ELF-1 (cell line): ENCODE measurements at places on chromosomes 13 and 19.
A peak's percentile ranks its signal among the peaks of the same experiment; 100 is the strongest.

DNA sequence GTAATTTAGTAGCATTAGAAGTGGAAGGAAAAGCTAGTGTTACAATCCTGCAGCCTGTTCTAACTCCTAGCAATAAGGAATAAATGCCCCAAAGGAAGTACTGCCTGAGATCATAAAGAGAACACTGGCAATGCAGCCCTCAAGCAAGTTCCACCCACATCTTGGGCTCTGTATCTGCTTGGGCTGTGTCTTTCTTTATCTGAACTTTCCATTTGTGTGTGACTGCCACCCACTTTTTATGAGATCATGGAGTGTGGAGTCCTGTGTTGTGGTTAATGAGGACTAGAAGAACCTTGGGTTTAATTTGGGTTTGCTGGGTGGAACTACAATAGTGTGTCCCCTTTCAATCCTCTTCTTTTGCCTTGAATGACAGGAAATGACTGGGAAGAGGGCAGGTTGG, 38.2 kb downstream of the RFXAP start:
- DNase-seq, result no peak

DNA sequence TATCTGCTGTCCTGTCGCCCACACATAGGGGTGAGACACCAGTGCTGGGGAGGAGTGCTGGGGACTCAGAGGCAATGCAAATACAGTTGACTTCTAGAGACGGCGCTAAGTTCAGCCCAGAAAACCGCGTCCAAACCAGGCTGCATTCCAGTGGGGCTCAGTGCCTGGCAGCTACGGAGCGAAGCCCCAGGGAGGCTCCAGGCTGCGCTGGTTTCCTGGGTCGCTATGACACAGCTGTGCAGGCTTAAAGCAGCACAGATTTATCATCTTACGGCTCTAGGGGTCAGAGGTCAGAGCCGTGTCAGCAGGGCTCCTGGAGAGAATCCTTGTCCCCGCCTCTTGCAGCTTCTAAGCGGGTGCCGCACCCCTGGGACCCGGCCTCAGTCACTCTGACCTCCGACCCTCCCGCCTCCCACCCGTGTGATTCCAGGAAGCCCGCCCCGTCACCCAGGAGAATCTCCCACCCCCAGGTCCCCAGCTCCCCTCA, 61.6 kb downstream of the ANKRD10 start:
- DNase-seq, result peak; percentile 89

- DNase-seq, result no peak
Observed at GRCh38 chr13:26011996-26012821, 39.6 kb downstream of the SHISA2 start.

- no peak for DNase-seq
Observed at GRCh38 chr13:110836605-110836903, 78.3 kb downstream of the ANKRD10 start.

GRCh38 chr13:31437975-31438374, 238.2 kb downstream of the B3GLCT start:
- DNase-seq, result no peak

- DNase-seq, result no peak
Observed at GRCh38 chr13:71578048-71578447, 289.0 kb downstream of the DACH1 start.

DNA sequence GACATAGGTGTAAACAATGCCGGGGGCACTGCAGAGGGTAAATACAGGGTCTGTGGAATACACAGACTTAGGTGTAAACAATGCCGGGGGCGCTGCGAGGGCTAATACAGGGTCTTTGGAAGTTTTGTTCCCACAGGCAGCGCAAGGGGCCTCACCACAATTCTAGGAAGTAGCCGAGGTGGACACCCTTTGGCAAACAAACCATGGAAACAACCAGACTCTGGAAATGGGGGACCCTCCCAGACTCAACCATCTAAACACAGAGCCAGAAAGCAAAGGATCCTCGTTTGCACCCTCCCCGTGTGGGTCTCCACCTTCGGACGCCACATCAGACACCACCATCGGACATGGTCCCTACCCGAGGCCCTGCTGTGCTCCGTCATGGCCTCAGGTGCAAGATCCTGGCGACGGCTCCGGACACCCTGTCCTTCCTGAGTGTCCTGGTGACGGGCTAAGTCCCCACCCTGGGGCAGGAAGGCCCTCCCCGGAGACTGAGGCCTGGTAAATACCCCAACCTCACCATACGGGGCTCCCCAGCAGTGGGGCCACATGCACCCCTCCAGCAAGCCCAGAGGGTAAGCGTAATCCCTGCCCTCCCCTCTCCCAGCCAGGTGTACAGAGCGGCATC, 16.7 kb upstream of the PLPP2 start:
- DNase-seq, result peak; percentile 73

GRCh38 chr13:51913421-51914136, 51.8 kb downstream of the CCDC70 start:
- DNase-seq, result no peak

DNA sequence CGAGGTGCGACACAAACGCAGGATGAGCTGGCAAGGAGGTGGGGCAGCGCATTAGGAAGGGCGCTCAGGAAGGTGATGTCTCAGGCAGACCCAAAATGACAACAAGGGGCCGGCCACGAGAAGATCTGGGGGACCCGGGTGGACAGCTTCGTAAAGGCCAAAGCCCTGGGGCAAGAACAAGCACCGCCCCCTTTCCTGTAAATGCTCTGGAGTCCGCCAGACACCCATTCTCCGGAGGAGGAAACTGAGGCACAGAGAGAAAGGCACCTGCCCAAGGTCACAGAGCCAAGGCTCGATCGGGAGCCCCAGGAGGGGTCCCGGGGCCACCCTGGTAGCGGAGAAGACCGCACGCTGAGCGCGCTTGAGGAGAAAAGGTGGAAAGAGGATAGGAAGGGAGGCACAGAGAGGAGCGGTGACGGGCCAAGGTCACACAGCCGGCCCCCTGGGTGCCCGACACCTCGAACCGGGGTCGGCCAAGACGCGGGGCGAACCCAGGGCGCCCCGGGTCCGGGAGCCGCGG, 571 bp downstream of the SAFB2 start:
- DNase-seq, result peak; percentile 24
